ENCODE measurements at places on chromosomes 2 and 18.
A peak's percentile ranks its signal among the peaks of the same experiment; 100 is the strongest.

- DNase-seq = no peak
These were observed 59.4 kb downstream of the STK39 start for GRCh38 chr2:168188002-168188401.

GRCh38 chr2:239055756-239056493, 208.0 kb downstream of the TWIST2 start:
- DNase-seq = no peak

- DNase-seq = no peak
These were observed 1208.6 kb upstream of the ZEB2 start for GRCh38 chr2:145728511-145728910.

GRCh38 chr18:25805939-25806338, 284.5 kb downstream of the SS18 start:
- DNase-seq = no peak

DNA sequence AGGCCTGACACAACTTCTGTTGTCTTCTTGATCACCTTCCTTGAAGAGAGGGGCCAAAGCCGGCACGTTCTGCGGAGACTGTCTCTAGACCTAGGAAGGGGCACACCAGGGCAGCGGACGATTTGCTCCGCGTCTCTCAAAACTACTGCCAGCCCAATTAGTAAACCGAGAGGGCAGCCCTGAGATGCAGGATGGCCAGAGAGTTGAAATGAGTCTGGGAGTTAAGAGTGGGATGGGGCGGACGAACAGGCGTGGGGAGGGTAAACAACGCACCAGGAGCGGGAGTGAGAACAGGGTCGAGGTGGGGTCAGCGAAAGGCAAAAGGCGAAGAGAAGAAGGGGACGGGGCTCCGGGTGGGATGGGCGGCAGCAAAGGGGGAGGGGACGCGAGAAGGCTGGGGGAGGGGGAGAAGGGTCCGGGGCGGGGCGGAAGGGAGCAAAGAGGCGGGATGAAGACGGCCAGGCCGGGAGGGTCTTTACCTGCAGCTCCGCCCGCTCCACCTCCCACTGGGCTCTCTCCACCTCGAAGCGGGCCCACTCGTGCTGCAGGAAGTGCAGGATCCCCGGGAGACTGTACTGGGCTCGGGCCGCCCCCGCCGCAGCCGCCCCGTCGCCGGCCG, 476 bp downstream of the STRN start:
- no peak for DNase-seq

GRCh38 chr2:200698217-200698616, 112.4 kb downstream of the AOX1 start:
- DNase-seq = no peak

GRCh38 chr2:6309415-6310255, 556.1 kb downstream of the CMPK2 start:
- DNase-seq = no peak

GRCh38 chr2:31031132-31031706, 107.0 kb downstream of the GALNT14 start:
- no peak for DNase-seq

- peak; percentile 61 for DNase-seq
These were observed 53.5 kb downstream of the DARS1 start for GRCh38 chr2:135931776-135932443.

Measured in suppressor macrophage (primary cell).